ENCODE measurements at places on chromosomes 1 and 21. TPM values are rescaled to one million over a fixed set of nuclear protein-coding genes. Genes with fewer than 3 reads are reported as not detected.

- DNase-seq: peak; percentile 59
Observed at GRCh38 chr1:218529646-218530300, 184.6 kb downstream of the TGFB2 start.

DNA sequence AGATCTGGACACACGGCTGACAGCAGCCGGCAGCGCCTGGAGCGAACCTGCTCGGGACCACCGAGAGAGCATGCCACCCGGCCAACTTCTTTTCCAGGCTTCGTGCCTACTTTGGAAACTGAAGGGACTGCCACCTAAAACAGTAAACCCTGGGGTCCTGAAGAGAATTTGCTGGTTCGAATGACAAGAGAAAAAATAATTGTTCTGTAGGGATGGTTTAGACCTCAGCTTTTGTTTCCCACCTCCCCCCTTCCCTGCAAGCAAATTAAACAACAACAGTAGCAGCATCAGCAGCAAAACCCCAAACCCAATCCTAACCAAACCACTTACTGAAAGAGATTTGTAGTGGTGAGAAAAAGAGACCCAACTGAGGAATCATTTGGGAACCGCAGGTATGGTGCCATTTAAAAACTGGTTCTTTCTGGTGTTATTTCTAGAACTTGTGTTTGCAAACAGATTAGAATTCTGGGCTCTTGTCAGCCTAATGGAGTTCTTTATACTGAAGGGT lies 105.6 kb downstream of the LEPR start:
- DNase-seq: no peak

- DNase-seq: no peak
Observed at GRCh38 chr1:22043198-22043769, 9.2 kb upstream of the CDC42 start.

- DNase-seq: no peak
Observed at GRCh38 chr21:27475363-27475955, 508.6 kb upstream of the ADAMTS5 start.

GRCh38 chr21:32712043-32712442 lies 15.8 kb downstream of the SYNJ1 start:
- peak; percentile 36 for DNase-seq

GRCh38 chr1:31183126-31183525 lies 56.6 kb downstream of the NKAIN1 start:
- DNase-seq: no peak

GRCh38 chr1:1752636-1753606 lies 25.3 kb downstream of the NADK start:
- no peak for DNase-seq

- DNase-seq: peak; percentile 4
Observed at GRCh38 chr1:150233359-150234308, 2.3 kb downstream of the ANP32E start.

- peak; percentile 36 for DNase-seq
Observed at GRCh38 chr21:41366522-41367151, 4.8 kb downstream of the MX2 start.

GRCh38 chr1:66446261-66447001 lies 87.5 kb upstream of the SGIP1 start:
- DNase-seq: peak; percentile 77

- no peak for DNase-seq
Observed at GRCh38 chr1:69861641-69862040, 293.9 kb downstream of the LRRC7 start.

- DNase-seq: no peak
Observed at GRCh38 chr1:32652244-32652962, 1.4 kb downstream of the RBBP4 start.

GRCh38 chr1:206666031-206666561 lies 18.6 kb upstream of the MAPKAPK2 start:
- no peak for DNase-seq

GRCh38 chr1:89802051-89802450 lies 18.8 kb upstream of the LRRC8D start:
- no peak for DNase-seq

Gene BEND5
- total RNA-seq: 0.29 TPM

Gene MYBPH
- total RNA-seq: 2,440 TPM

Gene BRINP2
- total RNA-seq: 0.16 TPM

Gene ADGRL4
- 0.24 TPM for total RNA-seq

Gene CFHR5
- total RNA-seq: not detected

Gene TNN
- total RNA-seq: not detected

Gene FHAD1
- total RNA-seq: 6.8 TPM

Data from myocyte (in vitro differentiated cells).